ENCODE measurements at places on chromosomes 11 and 22.

- no peak for DNase-seq
Observed at GRCh38 chr11:63879598-63880402, 37.2 kb downstream of the RCOR2 start.

DNA sequence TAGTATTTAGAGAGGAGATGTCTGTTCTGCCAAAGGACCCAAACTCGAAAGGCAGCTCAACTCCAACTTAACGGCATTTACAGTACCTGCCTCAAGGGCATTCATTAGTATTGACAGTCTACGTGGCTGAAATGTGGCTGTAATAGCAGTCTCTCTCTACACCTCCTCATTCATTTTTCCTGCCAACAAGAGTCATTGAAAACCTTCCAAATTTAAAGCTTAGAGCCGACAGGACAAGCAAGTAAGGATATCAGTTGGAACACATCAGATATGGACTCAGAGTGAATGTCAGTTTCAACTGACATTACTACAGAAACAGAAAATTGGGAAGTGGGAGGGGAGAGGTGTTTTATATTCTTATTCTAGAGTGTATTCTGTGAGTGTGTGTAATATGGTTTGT lies 253.1 kb downstream of the CADM1 start:
- no peak for DNase-seq

GRCh38 chr11:69825037-69825834 lies 6.0 kb upstream of the FGF3 start:
- DNase-seq = no peak

DNA sequence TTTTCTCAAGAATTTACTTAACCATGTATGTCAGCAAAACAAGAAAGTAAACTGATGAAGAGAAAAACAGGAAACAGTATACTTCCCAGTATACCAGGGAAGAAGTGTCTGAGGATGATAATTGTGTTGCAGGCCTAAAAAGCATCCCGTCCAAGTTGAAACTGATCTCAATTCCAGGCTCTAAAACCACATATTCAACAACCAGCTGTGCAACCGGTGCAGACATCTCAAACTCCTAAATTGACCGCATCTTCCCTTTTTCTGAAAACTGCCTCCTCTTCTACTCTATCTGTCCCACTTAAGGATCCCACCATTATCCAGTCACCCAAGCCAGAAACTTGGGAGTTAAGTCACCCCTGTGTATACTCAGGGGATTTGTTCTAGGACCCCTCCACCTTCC lies 47.2 kb downstream of the CCDC83 start:
- no peak for DNase-seq

DNA sequence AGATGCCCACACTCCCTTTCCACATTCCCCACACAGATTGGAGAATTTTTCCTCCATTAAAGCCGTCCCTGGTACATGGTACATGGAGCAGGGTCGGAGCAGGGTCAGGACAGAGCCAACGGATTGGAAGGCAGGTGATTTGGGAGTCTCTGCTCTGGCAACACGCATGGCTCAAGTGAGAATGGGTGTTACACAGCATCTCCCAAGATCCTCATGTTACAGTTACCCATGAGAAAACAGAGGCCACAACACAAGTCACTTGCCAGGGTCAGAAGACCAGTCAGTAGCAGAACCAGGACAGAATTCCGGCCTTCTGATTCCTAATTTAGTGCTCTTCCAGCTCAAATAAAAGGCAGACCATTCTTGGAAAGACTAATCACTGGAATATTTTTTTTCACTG lies 7.7 kb upstream of the F2 start:
- no peak for DNase-seq

- DNase-seq = no peak
Observed at GRCh38 chr22:33807470-33807869, 112.8 kb downstream of the LARGE1 start.

GRCh38 chr11:119739975-119740374 lies 11.0 kb upstream of the NECTIN1 start:
- DNase-seq = no peak

- no peak for DNase-seq
Observed at GRCh38 chr22:42758931-42759629, 38.4 kb upstream of the A4GALT start.

DNA sequence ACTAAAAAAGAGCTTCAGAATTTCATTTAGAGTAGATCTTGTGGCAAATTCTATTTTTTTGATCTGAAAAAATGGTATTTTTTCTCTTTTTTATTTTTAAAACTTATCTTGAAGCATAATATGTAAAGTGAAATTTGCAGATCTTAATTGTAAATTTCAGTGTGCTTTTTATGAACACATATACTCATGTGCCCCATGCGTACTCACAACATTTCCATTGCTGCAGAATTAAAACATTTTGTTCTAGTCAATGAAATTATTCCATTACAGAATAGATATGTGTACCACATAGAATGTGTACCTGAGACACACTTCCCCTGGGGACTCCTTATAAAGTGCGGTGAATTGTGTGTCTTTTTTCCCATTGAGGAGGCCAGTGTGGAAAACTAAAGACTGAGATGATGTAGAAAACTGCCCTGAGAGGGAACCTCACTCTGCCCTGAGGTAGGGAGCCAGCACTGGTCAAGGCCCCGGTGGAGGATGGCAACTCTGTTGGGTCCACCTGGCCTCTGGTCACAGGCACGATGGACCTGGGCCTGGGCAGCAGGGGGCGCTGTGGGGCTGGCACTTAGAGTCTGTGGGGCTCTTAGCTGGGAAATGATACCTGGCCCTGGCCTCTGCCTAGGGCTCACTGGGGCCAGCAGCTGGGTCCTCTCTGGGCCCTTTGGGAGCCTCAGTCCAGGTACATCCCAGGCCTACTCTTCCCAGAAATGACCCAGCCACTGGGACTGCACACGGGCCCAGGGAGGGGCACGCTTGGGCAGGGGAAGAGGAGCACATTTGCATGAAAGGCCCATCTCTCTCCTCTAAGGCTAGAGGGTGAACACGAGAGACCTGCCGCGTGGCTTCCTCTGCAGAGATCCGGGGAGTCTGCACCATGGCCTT lies 77.9 kb upstream of the TOP3B start:
- DNase-seq = peak; percentile 62

DNA sequence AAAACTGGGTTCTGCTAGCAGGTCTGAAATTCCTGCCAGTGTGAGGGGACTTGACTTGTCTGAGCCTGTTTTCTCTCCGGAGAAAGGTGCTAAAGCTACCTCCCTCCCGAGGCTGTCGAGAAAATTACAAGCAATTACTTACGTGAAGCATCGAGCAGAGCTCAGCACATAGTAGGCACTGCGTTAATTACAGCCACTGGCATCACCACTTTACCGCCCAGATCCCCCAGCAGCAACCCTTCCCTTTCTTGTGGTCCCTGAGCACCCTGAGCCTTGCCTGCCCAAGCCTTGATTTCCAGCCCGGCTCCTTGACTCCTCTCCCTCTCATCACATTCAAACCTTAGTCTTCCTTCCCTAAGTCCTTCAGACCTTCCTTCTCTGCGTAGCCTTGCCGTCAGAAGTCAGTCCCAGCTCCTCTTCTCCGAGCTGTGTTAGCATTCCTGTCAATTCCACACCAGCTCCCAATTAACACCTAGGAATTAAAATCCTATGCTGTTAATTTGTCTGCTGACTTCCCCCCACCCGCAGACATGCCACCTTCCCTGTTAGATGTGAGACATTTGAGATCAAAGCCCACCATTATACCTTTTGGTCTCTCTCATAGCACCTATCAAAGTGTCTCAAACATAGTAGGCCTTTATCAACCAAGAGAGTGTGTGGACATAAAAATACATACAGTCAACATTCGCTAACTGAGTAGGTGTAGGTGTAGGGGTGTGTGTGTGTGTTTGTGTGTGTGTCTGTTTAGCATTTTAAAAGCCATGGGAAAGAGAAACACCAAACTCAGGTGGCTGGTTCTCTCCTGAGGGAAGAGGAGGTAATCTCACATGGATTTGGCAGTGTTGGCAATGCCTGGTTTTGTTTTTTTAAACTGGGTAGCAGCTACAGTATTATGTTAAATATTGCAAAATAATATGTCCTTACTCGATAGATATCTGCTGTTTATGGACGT lies 2.8 kb upstream of the KCNJ5 start:
- DNase-seq = no peak

- no peak for DNase-seq
Observed at GRCh38 chr11:113199866-113200265, 114.5 kb upstream of the TTC12 start.

DNA sequence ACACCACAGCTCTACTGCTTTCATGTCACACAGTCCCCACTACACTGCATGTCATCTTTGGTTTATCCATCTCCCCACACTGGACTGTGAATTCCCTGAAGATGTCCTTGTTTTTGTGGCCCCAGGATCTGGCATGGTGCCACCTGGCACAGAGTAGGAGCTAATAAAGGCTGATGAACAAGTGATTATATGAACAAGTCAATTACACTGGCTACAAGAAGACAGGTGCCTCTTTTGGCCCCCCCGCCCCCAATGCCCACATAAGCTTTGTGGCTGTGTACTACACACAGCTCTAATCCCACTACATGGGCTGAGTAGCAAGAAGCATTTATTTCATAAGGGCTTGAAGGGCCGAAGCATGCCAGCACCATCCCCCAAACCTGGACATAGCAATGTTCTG lies 24.7 kb downstream of the PLEKHA7 start:
- no peak for DNase-seq

GRCh38 chr11:67406969-67407687 lies 3.2 kb downstream of the TBC1D10C start:
- peak; percentile 46 for DNase-seq

DNA sequence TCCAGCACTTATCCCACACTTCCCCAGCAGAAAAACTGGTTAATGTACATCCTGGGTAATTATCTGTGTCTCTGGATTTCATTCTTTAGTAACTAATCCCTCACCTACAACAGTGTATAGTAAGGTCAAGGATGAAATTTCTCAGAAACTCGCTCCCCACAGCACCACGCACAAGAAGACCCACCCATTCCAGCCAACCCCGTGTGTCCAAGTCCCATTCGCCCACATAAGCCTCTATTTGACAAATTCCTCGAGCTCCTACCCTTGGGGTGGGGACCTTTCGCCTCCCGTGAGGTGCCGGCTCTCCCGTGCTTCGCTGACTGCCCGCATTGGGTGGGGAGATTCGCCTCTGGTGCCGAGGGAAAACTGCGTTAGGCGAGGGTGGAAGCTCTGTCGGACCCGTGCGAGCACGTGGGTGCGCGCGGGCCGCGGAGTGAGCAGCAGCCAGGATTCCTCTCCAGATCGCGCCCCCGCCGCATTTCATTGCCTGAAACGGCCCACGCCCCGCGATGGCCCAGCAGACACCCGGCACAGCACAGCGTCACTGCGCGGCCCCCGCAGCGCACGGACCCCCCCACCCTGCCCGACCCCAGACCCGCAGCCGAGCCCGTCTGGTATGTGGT lies 866 bp downstream of the EXPH5 start:
- no peak for DNase-seq

DNA sequence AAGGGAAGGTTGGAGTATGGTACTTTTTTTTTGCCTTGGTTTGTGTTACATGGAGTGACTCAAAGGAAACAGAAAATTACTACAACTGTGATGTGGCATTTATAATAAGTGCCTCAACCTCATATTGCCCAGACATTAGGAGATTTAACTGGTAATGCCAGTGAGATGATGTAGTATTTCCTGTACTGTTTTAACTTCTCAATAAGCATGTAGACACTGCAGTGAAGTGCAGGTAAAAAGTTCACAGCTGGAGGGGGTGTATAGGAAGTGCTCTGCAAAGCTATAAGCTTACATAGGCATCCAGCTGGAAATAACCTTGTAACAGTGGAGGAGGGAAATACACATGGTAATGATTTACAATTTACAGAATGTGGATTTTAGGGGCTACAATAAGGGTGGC lies 138.2 kb upstream of the MTMR2 start:
- no peak for DNase-seq

DNA sequence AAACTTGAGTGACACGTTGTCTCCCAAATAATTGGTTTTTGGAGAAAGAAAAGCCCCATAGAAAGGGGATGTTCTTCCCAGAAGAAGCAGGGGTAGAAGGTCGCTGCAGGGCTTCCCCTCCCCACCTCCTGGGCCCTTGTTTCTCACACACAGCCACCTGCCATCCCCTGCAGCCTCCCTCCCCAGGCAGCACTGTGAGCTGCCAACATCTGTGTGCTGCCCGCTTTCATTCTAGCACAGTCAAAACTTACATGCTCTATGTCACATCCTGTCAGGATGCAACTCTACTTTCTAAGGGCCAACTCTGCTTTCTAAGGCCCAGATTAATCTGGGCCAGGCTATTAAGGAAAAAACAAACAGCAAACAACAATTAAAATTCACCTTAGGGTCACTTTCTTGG lies 309.4 kb upstream of the ZC3H12C start:
- no peak for DNase-seq

DNA sequence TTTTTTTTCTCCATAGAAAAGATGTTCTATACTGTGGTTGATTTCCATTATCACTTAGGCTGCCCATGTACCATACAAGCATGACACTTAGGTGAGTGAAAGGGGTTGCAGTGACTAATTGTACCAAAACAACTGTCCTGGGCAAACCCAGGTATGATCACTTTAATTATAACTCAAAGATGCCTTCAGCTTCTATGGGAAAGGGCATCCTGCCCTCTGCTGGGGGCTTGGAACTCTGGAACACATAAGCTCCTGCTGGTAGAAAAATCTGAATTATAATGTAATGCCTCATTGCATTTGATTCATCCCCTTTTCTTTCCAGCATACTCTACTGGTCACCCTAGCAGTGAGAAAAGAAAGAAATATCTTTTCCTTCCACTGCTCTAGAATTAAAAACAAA lies 206.3 kb downstream of the DDX10 start:
- no peak for DNase-seq

DNA sequence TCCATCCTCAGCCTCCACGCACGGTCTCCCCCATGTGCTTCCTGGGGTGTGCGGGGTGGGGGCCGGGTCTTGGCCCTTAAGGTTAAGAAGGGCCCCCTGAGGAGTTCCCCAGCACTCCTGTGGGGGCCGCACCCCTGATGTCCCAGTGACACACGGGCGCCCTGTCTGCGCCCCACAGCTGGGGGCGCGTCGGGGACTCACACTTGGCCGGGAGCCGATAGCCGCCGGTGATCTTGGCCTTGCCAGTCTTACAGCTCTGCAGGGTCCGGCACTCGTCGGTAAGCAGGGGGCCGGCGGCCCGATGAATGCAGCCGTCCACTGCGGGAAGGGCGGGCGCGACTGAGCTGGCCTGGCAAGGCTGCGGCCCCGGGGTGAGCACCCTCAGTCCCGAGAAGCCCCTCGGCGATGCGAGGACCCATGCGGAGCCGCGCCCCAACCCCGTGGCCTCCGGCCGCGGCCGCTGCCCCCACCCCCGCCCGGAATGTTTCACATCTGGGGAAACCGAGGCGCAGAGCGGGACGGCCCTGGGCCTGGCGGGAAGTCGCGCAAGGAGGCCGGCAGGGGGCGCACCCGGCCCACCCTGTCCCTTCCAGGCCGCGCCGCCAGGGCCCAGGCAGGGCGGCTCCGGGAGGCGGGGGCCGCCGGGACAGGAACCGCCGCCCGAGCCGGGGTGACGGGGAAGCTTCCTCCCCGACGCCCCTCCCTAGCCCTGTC lies 13.9 kb downstream of the OTUB1 start:
- DNase-seq = peak; percentile 44

DNA sequence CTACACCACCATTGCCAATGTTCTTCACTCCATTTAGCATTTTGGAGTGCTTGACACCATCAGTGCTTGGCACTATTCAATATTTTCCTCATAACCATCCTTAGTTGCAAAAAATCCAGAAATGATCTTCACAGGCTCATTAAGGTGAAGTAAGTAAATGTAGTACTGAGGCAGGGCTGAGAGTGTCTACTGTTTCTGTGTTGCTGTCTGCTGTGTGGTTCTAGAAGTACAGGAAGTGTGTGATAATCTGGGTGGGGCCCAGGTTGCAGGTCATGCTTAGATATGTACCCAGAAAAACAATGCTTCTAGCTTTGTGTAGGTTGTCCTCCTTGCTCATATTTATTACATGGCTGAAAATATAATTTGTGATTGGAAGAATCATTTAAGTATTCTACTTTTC lies 411.8 kb upstream of the CCDC179 start:
- DNase-seq = no peak

- DNase-seq = no peak
Observed at GRCh38 chr11:45606514-45607281, 58.7 kb downstream of the CHST1 start.

Measured in hippocampal formation (tissue), 2 donors.